ENCODE measurements at places on chromosomes 11 and 22.
A peak's percentile ranks its signal among the peaks of the same experiment; 100 is the strongest.

GRCh38 chr22:44814266-44815098, 62.1 kb downstream of the ARHGAP8 start:
- no peak for DNase-seq

DNA sequence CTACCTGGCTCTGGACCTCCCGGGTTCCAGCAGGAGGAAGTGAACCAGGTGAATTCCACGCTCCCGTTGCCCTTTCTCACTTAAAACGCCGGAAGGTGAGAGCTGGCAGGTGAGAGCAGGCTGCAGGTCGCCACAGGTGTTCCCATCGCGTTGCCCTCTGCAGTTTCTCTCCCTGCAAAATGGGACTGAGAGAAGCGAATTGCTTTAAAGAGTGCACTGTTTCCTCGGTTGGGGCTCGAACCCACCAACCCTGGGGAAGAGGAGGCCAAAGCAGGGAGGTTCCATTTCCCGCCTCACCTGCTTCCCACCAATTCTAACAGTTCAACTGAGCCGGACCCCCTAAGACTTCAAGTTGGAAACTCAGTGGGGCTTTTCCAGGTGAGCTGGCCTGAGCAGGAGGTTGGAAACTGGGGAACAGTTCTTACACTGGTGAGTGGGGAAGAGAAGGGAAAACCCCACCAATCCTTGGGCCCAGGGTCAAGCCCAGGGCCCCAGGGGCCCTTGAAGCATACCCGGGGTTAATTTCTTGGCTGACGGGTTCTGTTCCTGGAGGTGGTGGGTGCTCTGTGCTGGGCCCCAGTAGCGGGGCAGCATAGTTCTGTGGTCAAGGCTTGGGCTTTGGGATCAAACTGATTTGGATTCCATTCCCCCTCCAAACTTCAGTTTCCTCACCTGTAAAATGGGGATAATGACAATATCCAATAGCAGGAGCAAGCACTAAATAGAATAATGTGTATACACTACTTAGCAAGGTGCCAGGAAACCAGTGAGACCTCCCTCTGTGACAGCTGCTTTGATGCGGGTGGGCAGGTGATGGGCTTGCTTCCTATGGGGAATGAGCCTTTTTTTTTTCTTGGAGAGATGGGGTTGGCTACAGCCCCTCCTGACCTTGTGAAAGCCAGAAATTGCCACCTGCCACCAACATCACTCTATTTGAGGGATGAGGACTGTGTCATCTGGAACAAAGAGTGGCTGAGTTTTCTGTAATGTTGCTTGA, 788 bp downstream of the CD82 start:
- no peak for DNase-seq

GRCh38 chr11:31798057-31798553, 13.0 kb downstream of the PAX6 start:
- no peak for DNase-seq

- no peak for DNase-seq
These were observed 118.8 kb downstream of the ABTB2 start for GRCh38 chr11:34238966-34239365.

GRCh38 chr11:114892381-114893197, 214.3 kb downstream of the NXPE2 start:
- DNase-seq, result no peak

DNA sequence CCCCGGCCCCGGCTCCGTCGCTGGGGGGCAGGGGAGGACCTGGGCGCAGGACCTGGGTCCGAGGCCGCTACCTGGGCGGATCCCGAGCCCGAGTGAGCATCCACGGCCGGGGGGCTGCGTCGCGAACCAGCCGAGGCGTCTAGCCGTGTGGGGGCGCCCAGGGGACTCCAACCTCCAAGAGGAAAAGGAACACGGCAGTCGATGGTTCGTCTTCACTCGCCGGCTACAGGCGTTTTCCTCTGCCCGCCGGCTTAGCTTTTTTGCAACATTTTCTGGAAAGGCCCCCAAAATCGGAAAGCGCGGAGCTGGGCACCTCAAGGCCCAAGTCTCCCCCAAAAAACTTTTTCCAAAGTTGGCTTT, 666 bp downstream of the PDGFB start:
- no peak for DNase-seq

DNA sequence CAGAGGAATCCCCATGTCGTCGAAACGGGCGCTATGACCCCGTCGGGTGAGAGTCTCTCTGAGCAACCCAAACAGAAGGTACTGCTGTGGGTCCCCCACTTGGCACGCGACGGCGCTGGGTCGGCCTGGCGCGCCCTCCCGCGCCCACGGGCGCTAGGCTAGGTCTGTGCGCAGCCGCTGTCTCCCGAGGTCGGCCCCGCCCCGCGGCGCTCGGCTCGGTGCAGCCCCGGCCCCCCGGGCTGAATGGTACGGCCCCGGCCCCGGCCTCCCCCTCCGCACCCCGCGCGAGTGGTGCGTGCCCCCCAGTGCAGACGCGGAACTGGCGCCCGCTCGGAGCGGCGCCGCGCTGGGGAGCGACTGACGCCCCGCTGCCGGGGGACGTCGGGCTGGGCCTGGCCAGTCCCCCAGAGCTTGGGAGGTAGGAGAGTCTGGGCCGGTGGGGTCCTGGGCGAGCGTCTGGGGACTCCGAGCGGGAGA, at the start of gene MADD:
Gene MADD (plus strand): TSS at position 305 of the 477 bp plus-strand sequence.
- DNase-seq, result peak; percentile 85

- no peak for DNase-seq
These were observed 7.9 kb upstream of the ALKBH8 start for GRCh38 chr11:107573438-107573837.

DNA sequence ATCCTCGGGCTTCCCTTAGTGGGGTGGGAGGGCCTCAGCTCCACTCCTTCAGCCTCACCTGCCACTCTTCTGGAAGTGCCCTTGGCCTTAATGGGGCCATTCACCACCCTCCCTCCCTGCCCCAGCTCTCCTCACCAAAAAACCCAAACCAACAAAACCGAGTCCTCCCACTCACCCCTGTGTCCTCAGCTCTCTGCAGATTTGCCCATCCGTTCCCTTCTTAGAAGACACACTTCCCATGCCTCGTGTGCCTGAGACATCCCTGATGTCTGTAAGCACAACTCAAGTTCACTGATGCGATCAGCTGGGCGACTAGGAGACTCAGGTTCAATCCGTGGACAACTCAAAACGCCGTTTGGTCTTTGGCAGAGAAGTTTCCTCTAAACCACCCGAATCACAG, 839.2 kb downstream of the TBC1D22A start:
- no peak for DNase-seq

- DNase-seq, result no peak
These were observed 68.7 kb downstream of the MRTFA start for GRCh38 chr22:40567626-40568328.

DNA sequence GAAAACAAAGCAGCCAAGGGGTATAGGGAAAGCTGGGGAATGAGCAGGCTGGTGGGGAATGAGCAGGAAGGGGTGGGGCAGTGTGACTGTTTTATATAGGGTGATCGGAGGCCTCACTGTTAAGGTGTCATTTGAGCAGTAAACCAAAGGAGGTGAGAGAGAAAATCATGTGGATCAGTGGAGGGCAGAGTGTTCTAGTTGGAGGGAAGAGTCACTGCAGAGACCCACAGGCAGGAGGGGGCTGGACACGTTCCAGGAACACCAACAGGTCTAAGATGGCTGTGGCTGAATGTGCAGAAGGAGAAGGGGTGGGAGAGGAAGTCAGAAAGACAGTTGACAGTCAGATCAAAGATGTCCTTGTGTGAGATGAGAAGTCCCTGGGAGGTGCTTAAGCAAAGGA, 103.8 kb downstream of the ENTHD1 start:
- no peak for DNase-seq

DNA sequence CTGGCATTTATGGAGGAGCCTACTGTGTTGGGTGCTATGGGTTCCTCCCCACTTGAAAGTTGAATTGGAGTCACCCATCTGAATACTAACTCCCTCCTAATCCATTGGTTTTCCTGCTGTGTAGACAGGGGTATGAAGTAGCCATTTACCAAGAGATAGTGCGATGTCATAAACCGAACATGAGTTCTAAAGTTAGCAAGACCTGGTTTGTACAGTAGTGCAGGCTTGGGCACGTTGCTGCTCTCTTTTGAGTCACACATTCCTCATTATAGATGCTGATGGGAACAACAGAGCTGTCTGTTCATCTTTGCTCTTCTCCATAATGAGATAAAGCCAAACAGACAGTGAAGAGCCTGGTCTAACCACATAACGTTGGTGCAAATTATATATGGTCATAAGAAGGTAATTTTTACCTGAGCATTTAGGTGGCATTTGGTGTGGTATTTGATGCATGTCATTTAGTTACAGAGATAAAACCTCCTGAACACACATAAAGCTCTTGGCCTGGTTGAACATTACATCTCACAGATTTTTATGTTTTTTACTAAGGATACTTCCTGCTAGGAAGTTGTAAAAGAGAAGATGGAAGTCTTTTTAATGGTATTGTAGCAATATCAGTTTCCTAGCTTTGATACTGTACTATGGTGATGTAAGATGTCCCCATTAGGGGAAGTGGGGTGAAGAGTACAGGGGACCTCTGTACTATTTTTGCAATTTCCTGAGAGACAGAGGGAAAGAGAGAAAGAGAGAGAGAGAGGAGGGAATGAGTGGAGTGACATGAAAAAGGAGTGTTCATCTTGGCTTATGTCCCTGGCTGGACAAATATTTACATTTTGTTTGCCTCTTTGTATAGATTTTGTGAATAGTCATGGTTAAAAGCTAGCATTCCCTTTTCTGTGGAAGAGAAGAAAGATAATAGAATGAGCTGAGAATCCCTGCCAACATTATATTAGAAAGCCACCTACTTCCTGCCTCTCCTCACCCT, 27.9 kb downstream of the GRAP2 start:
- DNase-seq, result no peak

GRCh38 chr11:2074266-2074825, 64.8 kb downstream of the IGF2 start:
- no peak for DNase-seq

GRCh38 chr22:35359380-35360065, 21.4 kb upstream of the HMOX1 start:
- DNase-seq, result no peak

DNA sequence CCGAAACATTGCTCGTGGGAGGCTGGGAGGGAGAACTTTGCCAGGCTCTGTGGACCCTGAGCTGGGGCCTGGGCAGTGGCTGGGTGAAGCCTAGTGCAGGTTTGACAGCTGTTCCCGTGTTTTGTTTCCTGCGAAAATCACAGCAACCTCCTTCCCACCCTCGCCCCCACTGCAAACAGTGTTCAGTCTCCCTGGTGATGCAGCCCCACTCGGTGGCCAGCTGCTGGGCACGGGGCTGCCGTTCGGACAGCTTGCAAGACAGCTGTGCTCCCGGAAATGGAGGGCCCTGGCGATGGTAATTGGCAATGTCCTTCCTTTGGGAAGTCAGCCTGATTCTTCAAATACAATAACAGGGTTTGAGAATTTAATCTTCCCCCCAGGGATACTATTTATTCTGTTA, 10.4 kb upstream of the GAL start:
- DNase-seq, result no peak

DNA sequence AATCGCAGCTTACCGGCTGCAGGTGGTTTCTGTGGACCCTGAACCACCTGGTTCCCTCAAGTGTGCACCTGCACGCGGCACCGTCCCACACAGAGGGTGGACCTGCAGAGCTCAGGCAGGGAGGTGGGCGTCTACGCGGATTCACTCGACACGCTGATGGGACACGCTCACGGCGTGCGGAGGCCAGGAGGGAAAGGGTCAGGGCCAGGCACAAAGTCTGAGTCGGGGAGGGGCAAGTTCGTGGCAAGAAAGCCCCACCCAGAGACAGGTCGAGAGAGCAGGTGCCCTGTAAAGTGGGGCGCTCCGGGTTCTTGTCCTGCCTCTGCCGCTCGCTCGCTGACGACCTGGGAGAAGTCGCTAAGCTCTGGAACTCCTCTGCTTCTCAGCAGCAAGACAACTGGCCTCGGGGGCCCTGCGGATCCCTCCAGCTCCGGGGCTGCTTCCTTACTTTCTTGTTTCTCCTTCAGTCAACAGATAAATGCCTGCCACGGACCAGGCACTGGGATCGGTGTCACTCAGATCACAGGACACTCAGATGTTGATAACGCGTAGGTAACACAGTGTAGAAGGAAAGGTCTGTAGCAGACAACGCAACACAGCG, 72.4 kb upstream of the NUP50 start:
- no peak for DNase-seq

- no peak for DNase-seq
These were observed 28.6 kb downstream of the SAMM50 start for GRCh38 chr22:43983808-43984207.

- DNase-seq, result no peak
These were observed 3.5 kb downstream of the SPINDOC start for GRCh38 chr11:63816732-63817131.

- DNase-seq, result no peak
These were observed 47.1 kb downstream of the BMAL1 start for GRCh38 chr11:13324709-13325108.

- DNase-seq, result no peak
These were observed 1.9 kb upstream of the GRAMD1B start for GRCh38 chr11:123428116-123428715.

- no peak for DNase-seq
These were observed 19.3 kb downstream of the EIF3F start for GRCh38 chr11:8006349-8006977.

- no peak for DNase-seq
These were observed 30.4 kb downstream of the TBCEL start for GRCh38 chr11:121054266-121054665.

- DNase-seq, result no peak
These were observed 28.6 kb upstream of the YPEL1 start for GRCh38 chr22:21764038-21764804.

DNA sequence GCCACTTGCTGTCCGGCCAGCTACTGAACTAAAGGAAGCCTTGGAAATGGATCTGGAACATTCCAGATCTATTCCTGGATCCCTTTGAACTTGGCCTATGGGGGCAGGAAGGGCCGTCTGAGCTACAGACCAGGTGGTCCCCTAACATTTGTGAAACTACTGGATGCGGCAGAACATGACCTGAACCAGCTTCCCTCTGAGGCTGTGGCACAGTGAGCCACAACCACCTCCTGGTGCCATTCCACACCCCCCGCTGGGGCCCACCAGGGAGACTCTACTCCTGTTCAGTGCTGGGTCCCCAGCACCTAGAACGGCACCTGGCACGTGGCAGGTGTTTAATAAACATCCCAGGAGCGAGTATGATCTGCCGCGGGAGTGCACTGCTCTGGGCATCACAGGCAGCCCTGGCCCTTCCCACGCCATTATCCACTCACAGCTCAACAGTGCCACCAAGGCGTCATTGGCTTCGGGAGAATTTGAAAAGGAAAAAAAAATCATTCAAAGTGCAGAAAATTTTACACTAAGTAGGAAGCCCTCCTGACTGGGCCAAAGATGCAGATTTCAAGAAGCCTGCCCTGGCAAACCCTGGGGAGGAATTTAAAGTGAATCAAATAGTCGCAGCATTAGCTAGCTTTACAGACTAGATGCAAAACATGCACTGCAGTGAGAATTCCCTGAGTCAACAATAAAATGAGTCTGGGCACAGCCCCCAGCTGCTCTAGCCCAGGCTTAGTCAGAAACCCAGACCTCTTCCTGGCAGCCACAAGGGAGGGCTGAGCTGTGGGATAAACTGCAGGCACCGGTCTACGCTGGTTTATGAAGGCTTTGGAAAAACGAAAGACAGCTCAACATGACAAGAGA, 14.3 kb upstream of the EFCAB6 start:
- DNase-seq, result no peak

- no peak for DNase-seq
These were observed 92.7 kb downstream of the FDX1 start for GRCh38 chr11:110522471-110522870.
